ENCODE measurements at places on chromosomes 6 and 20.

GRCh38 chr20:34705397-34706301, 1.5 kb downstream of the TP53INP2 start:
- DNase-seq, result peak; percentile 37

GRCh38 chr20:63651942-63652191, 1.4 kb downstream of the STMN3 start:
- no peak for DNase-seq

DNA sequence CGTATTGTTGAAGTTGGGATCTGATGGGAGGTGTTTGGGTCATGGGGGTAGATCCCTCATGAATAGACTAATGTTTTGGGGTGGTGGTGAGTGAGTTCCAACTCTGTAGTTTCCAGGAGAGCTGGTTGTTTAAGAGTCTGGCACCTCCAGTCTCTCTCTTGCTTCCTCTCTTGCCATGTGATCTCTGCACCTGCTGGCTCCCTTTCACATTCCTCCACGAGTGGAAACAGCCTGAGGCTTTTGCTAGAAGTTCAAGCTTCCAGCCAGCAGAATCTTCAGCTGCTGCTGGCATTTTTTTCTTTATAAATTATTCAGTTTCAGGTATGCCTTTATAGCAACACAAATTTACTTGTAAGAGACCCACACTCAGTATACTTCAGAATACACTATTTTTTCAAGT, 1021.6 kb downstream of the EYS start:
- no peak for DNase-seq

GRCh38 chr20:21513881-21514540, at the start of gene NKX2-2:
Gene NKX2-2 (minus strand): TSS chr20:21514064. CDS start chr20:21513669, 395 bp downstream.
- no peak for DNase-seq

GRCh38 chr6:32108727-32109113, 418 bp downstream of the TNXB start:
- no peak for DNase-seq

GRCh38 chr6:63459814-63460213, 112.5 kb upstream of the LOC128125822 start:
- DNase-seq, result no peak

DNA sequence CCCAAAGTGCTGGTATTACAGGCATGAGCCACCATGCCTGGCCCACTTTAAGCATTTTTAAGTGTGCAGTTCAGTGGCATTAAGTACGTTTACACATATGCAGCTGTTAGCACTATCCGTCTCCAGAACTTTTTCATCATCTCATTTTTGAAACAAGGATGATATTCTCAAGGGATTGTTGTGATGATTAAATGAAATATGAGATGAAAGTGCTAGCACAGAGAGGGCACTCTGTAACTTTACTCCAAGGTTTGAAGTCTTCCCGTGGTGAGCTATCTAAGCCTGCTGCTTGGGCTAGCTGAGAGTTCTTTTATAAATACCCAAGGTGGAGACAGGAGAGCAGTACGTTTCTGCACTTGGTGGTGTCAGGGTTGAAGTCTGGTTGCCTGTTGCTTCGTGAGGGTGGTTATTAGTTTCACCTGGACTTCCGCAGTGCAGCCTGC, 6.6 kb downstream of the TM9SF4 start:
- no peak for DNase-seq

DNA sequence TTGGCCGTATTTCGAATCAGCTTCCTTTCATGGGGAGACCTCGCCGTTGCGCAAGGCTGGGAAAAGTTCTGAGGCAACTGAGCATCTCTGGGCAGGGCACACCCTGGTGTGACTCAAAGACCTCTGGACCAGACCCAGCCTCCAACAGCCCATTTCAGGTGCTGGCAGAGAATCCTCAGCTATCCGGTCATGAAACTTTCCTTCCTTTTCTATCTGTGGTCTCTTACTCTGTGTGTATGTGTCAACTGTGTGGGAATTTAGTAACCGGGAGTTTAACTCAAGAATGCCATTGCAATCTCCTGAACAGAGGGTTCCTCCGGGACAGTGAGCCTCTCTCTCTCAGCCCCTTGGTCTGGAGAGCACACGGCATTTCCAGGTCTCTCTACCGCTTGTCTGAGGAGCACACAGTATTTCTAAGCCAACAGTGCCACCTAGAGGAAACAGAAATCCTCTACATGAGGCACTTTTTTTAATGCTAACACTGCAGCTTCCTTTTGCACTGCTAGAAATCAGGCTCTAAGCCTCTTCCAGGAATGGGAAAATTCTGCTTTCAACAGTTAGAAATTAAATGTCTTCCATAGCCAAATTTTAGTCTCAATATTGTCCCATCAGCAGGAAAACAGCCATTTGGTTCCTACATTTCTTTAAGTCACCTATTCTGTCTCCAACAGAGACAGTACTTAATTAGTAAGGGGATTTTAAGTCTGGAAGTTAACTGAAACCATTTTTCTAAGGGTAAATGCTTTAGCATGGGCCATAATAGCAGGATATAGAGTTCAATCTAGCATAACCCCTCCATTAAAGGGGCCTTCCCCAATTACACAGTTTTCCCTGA, 32.7 kb downstream of the PLN start:
- peak; percentile 13 for DNase-seq

Measured in A549 (cell line).